Vein endothelial cell (primary cell): ENCODE measurements at places on chromosomes 12 and 14. TPM values are rescaled to one million over a fixed set of nuclear protein-coding genes. Genes with fewer than 3 reads are reported as not detected.

Gene SDSL
- total RNA-seq: 2.0 and 4.2 TPM in 2 replicates

Gene CKB
- total RNA-seq: 1.9 and 2.6 TPM in 2 replicates

Gene ORMDL2
- total RNA-seq: 20.9 and 23.6 TPM in 2 replicates

Gene RIC8B
- 9.8 and 11.1 TPM in 2 replicates for total RNA-seq

Gene DBX2
- not detected in 2 replicates for total RNA-seq

Gene ABCD2
- total RNA-seq: not detected in 2 replicates

Gene GPR137C
- total RNA-seq: 0.33 and 0.48 TPM in 2 replicates

Gene DIO3
- not detected in 2 replicates for total RNA-seq

Gene TAS2R43
- 1.3 and 1.6 TPM in 2 replicates for total RNA-seq

Gene PIK3C2G
- 1.7 and 2.3 TPM in 2 replicates for total RNA-seq

Gene NXPH4
- 0.19 TPM in 1 of 2 replicates, not detected in the other for total RNA-seq

Gene FAM90A1
- not detected in 2 replicates for total RNA-seq

Gene DEGS2
- total RNA-seq: under 0.01 and 0.10 TPM in 2 replicates

Gene TMEM179
- total RNA-seq: 0.65 TPM in 1 of 2 replicates, not detected in the other

Gene CFAP73
- not detected in 2 replicates for total RNA-seq

Gene BHLHE41
- total RNA-seq: 0.67 and 2.0 TPM in 2 replicates

Gene NANOG
- total RNA-seq: not detected in 2 replicates

Gene PROX2
- total RNA-seq: under 0.01 TPM in 1 of 2 replicates, not detected in the other

Gene MYH6
- not detected in 2 replicates for total RNA-seq

Gene LHX5
- total RNA-seq: not detected in 2 replicates

Gene PELI2
- 11.3 and 13.7 TPM in 2 replicates for total RNA-seq

Gene FOXG1
- total RNA-seq: not detected in 2 replicates

Gene CLEC4C
- not detected in 2 replicates for total RNA-seq

Gene PPFIA2
- not detected in 2 replicates for total RNA-seq

Gene KRT75
- not detected in 2 replicates for total RNA-seq
